ENCODE measurements at places on chromosomes 5 and 9.

DNA sequence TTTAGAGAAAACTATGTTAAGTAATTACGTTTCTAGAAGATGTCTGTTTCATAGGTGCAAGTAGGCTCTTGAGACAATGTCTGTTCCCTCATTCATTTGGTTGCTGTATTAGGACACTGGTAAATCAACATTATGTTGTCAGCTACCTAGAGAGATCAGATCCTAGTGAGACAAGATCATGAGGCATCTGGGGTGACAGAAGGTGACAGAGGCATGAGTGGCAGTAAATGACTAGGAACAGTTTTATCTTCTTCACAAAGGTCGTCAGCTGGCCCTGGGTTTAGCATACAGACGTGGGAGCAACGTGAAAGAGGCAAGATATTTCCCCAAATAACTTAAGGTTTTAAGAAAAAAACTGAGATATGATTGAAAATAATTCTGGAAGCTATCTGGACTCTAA lies 1926.3 kb upstream of the WWC1 start:
- no peak for DNase-seq

GRCh38 chr5:51539232-51539631 lies 156.0 kb downstream of the ISL1 start:
- no peak for DNase-seq

DNA sequence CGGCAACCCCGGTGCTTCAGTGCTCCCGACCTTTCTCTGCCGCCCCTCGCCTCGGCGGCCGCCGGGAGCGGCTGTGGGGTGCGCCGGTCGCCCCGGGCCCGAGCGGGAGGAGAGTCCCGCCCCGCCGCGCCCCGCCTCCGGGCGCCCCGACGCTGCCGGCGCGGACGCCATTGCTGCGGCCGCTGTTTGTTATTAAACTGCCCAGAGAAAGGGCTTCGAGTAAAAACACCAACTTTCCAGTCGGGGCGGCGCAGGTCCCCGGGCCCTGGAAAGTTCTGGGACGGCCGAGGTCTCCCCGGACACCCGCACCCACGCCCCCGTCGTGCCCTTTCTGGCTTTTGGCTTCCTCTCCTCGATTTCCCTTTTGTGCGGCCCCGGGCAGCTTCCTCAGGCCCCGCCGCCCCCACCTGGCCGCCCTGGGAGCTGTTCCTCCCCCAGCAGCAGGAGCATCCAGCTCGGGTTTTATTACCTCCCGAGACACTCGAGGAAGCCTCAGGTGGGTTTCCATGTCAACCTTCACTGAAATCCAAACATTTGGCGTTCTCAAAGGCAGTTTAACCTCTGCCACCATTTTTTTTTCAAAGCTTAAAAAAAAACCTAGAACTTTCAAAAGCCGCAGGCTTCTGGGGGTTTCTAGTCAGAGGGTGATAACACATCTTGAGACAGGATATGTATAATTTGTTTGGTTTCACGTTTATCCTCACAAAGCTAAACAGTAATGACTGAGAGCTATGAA lies 334.4 kb downstream of the CWC27 start:
- DNase-seq: peak; percentile 69

DNA sequence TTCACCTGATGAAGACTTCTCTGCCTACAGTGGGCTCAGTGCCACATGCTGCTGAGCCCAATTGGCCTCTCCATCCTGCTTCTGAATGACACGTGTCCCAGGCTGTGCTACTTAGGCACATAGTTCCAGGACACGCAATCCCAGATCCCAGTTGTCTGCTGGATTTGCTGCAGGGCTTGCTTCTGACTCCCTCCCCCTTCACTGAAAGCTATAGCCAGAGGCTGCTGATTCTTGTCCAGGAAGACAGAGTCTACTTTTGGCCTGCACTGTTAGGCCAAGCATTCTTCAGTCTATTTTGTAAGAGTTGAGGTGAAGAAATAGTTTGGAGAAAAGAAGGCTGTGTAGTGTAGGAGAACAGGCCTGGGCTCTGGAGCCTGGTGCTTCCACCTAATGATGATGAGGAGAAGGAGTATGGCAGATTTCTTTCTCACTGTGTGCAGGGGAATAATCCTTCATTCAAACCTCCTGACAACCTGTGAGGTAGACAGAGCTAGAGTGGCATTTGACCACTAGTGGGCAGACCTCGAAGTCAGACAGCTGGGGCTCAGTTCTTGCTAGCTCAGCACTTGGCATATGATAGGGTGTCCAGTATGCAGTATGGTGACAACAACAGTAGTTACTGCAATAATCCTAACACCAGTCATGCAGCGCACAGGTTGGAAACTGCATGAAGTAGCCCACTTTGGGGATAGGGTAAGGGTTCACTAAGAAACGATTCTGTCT lies 19.5 kb upstream of the ASPN start:
- peak; percentile 2 for DNase-seq

- DNase-seq: no peak
Observed at GRCh38 chr5:178284996-178285395, 52.4 kb upstream of the PHYKPL start.

GRCh38 chr5:155307229-155307628 lies 293.7 kb downstream of the KIF4B start:
- no peak for DNase-seq

GRCh38 chr9:137454597-137455358 lies 4.4 kb downstream of the NSMF start:
- no peak for DNase-seq
